KG1 (cell line): ENCODE measurements at places on chromosomes 11 and 22.

DNA sequence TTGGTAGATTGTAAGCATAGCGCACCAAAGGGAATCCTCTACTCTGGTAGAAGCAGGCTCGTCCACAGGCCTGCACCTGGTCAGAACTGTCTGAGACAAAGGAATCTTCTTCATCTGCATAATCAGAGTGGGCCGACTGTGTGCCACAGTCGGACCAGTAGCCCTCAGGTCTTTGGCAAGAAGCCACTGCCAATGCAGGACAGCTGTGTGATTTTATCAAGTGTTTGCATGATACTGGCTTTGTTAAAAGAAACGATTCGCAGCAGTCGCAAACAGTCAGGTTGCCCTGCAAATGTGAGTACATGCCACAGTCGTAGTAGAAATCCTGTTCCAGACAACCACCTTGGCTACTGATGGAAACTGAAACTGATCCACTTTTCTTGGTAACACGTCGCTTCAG, 4.9 kb upstream of the CCDC34 start:
- DNase-seq, result no peak

DNA sequence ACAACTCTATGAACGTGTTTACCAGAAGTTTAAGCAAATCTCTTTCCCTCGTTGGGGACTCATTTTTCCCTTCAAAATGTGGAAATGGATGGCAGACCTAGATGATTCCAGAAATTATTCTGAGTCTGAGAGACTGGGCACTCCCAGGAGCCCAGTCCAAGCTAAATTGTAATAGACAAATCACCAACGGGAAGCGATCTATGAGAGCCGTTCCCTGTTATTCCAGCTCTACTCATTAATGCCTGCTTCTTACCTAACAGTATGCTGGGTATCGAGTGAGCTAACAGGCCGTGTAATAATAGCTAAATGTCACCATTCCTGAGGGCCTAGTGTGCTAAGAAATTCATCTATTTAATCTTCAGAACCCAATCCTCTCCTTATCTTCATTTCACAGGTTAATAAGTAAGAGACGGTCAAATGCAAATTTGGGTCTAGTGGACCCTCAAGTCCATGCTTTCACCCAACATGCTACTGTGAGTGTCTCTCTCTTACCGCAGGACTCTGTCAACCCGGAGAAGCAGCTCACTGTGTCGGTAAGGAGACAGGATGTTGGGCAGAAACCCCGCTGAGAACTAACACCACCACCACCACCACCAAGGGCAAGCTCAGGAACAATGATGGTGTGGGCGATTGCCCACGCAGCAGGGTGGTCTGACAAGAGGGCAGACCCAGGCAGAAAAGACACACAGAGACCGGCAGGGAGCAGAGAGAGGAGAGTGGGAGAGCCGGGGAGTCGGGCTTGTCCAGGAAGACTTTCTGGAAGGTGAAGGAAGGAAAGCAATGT, 57.1 kb upstream of the TIMP3 start:
- DNase-seq, result no peak

GRCh38 chr11:16781936-16782919, 43.8 kb downstream of the C11orf58 start:
- no peak for DNase-seq

GRCh38 chr22:49753276-49753890, 74.3 kb downstream of the BRD1 start:
- no peak for DNase-seq
